ENCODE measurements at places on chromosomes 6 and 20.

DNA sequence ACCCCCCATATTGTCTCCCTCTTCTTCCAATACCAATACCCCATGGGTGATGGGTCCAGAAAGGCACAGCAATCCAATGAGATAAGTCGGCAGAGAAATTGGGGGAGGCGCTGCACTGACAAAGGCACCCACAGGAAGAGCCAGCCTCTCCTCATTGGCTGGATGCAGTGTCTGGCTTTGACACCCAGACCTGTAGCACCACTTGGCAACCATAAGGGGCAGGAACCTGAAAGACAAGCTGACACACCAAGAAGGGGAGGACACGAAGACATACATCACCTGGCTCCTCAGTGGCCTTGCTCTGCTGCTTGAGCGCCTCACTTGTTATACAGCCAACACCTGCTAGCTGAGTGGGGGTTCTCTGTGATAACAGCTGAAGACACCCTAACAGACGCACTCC lies 19.4 kb upstream of the SLC4A11 start:
- DNase-seq, result no peak

- no peak for DNase-seq
Measured at GRCh38 chr6:10375391-10375969, 39.4 kb downstream of the TFAP2A start.

DNA sequence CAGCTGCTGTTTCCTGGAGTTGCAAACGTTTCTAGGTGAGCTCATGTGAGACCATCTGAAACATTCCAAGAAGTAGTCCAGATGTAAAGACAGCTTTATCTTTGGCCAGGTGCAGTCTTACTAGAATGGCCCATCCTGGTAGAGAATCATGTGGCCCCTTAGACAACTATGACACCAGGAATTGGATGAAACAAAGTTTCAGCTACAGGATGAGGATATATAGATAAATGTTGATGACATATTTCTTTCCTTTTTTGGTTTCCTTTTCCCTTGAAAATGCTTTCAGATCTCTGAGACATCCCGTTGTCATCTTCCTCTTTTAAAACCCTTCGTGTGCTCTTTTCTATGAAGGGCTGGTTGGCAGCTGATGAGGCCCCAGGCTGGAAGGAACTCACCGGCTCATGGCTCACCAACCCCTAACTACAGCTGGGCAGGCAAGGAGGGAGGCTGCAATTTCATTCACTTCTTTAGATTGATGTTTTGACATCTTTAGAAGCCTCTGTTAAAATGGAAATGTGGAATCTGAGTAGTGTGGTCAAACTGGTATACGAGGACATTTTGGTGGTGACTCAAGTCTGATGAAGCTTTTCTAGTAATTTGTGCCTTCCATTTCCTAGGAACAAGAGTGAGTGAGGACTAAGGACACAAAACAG lies 167.9 kb upstream of the TNFAIP3 start:
- peak; percentile 20 for DNase-seq

DNA sequence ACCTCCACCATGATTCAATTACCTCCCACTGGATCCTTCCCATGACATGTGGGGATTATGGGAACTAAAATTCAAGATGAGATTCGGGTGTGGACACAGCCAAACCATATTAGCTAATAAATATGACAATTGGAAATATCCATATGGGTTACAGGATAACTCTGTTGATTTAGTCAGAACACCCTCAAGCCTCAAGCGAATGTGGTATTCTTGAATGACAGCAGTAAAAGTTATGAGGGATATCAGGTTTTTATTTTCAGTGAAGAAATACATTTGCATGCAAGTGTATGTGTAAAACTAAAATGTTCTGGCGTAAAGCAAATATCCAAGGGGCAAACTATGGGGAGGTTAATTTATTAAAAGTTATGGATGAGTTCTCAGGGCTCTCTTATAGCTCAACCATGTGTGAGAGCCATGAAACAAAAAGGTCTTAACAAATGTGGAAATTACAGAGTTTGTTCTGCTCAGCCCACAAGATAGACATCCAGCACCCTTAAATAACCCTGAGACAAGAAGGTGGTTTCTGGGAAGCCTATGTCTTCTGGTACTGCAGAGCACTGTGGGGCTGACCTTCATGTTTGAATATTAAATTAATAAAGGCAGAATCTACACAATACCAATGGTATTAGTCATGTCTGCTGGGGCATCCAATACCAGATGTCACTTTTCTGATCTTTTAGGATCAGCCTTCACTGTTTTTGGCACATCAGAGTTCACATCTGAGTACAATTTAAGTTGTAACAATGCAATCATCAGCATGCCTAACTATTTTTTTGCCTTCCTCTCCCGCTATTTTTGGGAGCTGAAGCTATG lies 370.5 kb upstream of the RSPO3 start:
- DNase-seq, result no peak

DNA sequence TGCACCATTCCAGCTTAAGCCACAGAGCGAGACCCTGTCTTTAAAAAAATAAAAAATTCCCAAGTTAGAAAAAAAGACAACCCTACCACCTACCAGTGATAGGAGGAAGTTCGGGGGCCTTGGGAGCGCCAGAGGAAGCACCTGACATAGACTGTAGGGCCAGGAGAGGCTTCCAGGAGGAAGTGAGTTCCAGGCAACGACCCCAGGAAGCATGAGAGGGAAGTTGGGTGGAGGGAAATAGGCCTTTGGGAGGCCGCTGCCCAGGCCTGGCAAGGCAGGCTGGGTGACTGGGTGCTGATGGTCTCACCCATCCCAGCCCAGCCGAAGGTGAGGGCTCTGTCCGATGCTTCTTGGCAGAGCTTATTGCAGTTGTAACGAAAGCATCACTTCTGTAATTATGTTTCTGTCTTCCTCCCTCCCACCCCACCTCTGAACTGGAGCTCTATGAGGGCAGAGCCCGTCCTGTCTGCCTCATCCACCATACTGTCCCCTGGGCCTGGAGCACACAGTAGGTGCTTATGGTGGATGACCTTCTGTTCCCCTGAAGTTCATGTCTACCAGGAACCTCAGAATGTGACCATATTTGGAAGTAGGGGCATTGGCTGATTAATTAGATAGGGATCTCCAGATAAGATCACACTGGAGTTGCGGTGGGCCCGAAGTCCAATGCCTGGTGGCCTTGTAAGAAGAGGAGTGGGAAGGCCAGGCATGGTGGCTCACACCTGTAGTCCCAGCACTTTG lies 54.1 kb downstream of the UBE2V1 start:
- DNase-seq, result no peak

DNA sequence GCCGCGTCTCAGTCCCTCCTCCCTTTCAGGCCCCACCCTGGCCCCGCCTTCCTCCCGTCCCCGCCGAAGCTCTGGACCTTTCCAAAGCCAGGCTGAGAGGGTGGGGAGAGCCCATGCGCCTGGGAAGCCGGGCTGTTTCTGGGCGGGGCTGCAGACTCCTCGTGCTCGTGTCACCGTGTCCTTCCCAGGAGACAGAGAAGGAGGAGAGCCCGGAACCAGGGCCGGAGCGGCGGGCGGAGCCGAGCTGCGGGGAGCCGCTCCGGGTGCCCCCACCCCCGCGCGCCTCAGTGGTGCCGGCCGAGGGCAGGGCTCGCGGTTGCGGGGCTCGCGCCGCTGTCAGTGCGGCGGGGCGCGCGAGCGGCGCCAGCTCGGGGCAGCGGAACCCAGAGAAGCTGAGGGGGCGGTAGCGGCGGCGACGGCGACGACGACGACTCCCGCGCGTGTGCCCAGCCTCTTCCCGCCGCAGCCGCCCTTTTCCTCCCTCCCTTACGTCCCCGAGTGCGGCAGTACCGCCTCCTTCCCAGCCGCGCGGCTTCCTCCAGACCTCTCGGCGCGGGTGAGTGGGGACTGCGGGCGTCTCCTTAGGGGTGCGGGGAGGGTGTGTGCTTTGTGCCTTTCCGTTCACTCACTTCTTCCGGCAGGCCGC lies at the start of gene RALY:
TSS of gene RALY (plus strand) at position 336 of the 646 bp plus-strand sequence. CDS start 78,164 bp downstream, outside the sequence.
- DNase-seq, result peak; percentile 98

GRCh38 chr6:160124007-160124406 lies 2.4 kb downstream of the SLC22A1 start:
- DNase-seq, result no peak

- DNase-seq, result peak; percentile 73
Measured at GRCh38 chr20:63102721-63103375, 96.1 kb upstream of the BHLHE23 start.

- no peak for DNase-seq
Measured at GRCh38 chr6:95087394-95088097, 489.8 kb upstream of the MANEA start.

GRCh38 chr6:108029226-108029921 lies 45.2 kb downstream of the OSTM1 start:
- DNase-seq, result no peak

DNA sequence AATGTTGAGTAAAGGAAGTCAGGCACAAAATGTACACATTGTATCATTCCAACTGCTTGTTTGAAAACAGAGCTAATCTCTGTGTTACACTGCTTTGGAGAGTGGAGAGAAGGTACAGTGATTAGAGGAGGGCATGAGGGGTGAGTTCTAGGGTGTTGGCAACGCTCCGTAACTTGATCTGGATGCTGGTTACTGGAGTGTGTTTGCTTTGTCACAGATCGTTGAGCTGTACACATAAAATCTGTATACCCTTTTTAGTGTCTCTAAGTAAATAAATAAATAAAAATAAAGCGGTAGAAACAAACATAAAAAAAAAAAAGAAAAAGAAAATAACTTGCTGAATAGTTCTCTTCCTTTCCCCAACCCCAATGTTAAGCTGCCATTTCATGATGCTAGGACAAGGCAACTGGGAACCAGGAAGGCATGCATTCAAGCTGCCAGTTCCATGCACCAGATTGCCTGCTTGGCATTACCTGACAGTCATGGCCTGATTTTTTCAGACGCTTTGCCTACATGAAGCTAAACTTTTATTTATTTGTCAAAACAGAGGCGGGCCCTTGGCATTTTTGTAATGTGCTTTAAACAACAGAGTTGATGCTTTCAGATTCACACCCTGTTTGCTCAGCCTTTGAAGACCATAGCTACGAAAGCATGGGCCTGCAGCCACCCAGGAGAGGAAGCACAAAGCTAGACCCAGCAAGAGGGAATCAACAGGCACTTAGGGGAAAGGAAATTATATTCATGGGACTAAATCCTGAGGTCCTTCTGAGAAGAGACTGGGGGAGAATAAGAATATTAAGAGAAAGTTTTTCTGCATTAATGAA lies 21.2 kb downstream of the TNFRSF21 start:
- DNase-seq, result no peak

DNA sequence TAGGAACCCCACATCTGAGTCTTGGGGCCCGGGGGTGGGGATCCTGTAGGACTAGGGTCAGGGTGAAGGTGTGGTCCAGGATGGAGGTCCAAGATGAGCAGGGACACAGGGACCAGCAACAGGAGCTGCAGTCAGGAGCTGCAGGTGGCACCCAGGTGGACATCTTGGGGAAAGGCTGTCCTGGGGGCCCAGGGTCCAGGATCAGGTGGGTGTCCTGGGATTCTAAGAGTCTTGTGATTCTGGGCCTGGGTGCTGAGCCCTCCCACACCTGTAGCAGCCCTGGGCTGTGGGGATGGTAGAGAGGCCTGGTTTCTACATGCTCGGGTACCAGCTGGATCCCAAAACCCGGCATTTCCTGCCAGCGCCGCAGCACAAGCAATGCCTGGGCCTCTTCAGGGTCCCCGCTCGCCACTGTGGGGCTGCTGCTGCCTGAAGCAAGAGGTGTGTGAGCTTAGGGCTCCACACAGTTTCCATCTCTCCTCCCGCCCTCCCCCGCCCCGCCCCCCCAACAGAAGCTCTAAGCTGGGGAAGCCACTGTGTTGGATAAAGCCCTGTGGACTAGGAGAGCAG lies 20.7 kb downstream of the ERGIC3 start:
- no peak for DNase-seq

Data from CD4-positive, alpha-beta T cell treated with Interleukin-6 for 4 hours (primary cell).